Activated T-helper 1 cell treated with anti-CD3 and anti-CD28 coated beads, Interleukin-2, amount 50 U/mL, for 16 hours (primary cell): ENCODE measurements at places on chromosomes 7 and 10.

DNA sequence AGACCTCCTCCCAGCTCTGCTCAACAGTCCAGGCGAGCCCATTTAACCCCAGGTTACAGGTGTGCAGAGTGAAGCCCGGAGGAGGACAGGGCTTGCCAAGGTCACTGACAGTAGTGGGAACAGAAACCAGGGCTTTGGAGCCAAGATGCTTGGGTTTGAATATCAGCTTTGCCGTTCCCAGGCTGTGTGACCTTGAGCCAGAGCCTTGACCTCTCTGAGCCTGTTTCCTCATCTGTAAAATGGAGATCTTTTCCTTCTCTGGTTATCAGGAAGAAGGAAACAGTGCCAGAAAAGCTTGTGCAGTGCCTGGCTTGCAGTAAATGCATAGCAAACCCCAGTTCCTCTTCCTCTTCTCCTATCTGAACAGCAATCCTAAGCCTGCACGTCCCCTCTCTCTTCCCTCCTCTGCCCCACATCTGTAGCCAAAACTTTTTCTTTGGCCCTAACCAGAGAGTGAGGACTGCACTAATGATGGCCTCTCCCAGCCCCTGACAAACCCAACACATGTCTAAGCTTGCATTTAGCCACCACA is 21.4 kb upstream of the MLXIPL start:
- no peak for DNase-seq

DNA sequence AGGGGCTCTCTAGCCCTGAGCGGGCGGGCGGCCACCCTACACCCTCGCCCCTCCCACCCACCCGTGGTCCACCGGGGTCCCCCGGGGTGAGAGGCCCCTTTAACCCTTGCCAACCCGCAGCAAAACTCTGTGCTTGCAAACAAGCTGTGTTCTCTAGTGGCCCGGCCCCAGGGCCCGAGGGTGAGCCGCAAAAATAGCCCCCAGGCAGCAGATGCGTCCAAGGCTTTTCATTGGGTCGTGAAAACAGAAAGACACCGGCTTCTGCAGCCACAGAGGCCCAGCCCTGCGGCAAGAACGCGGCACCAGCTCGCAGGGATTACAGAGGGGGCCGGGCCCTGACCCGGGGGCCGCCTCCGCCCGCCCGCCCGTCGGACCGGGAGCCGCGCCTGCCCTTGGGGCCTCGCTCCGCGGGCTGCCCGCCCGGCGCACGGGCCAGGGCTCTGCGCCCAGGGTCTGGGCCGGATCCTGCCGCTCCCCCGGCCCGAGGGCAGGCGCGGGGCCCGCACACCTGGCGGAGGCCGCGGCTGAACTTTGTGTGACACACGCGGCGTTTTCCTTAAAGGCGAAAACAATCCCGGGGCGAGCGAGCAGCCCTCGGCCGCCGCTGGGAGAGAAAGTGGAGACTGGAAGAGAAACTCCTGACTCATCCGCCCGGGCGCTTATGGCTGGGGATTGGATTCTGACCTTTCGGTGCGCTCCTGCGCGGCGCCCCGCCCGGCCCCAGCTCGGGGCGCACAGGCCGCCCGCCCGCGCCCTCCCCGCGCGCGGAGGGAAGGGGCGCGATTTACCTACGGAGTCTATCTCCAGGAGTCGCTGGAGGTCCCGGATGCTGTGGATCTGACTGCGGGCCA is 2.8 kb downstream of the PDGFA start:
- DNase-seq, result no peak

DNA sequence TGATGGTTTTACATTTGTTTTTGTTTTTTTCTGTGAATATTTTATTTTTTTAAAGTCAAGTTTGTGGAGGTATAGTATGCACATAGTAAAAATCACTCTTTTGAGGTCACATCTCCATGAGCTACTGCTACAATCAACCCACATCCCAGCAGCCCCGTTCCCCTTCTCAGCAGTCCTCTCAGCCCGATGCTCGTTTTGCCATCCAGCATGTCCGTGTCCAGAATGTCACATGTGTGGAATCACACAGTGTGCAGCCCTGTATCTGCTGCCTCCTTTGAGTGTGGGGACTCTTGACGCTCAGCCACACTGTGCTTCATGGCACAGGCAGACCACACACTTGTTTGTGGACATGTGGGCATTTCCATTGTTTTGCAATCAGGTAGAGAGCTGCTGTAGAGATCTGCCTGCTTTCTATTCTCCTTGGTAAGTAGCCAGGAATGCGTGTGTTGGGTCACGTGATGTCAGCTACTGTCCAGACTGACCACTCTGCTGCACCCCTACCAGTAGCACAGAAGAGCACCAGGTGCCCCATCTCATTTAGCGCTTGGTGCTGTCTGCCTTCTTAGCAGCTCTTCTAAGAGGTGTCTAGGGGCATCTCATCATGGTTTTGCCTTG is 71.6 kb upstream of the CAMK2B start:
- DNase-seq, result no peak

- no peak for DNase-seq
Observed at GRCh38 chr10:110011681-110012080, 3.9 kb downstream of the ADD3 start.

- DNase-seq, result no peak
Observed at GRCh38 chr7:18702071-18702829, 206.7 kb downstream of the HDAC9 start.
